ENCODE measurements at places on chromosomes 11 and 22.

GRCh38 chr11:68308068-68308467, 4.3 kb upstream of the LRP5 start:
- no peak for DNase-seq

GRCh38 chr11:62105667-62106191, 18.1 kb upstream of the INCENP start:
- no peak for DNase-seq

GRCh38 chr11:35031346-35031745, 107.6 kb upstream of the CD44 start:
- DNase-seq, result no peak

DNA sequence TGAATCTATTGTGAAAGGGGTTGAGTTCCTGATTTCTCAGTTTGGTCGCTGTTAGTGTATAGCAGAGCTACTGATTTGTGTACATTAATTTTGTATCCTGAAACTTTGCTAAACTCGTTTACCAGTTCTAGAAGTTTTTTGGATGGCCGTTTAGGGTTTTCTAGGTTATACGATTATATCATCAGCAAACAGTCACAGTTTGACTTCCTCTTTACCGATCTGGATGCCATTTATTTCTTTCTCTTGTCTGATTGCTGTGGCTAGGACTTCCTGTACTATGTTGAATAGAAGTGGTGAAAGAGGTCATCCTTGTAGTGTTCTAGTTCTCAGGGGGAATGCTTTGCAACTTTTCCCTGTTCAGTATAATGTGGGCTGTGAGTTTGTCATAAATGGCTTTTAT, 24.6 kb upstream of the OOSP4B start:
- no peak for DNase-seq

GRCh38 chr11:84526250-84526649, 1100.9 kb downstream of the DLG2 start:
- DNase-seq, result no peak

- DNase-seq, result peak; percentile 7
Observed at GRCh38 chr11:87173185-87174039, 135.7 kb downstream of the TMEM135 start.

DNA sequence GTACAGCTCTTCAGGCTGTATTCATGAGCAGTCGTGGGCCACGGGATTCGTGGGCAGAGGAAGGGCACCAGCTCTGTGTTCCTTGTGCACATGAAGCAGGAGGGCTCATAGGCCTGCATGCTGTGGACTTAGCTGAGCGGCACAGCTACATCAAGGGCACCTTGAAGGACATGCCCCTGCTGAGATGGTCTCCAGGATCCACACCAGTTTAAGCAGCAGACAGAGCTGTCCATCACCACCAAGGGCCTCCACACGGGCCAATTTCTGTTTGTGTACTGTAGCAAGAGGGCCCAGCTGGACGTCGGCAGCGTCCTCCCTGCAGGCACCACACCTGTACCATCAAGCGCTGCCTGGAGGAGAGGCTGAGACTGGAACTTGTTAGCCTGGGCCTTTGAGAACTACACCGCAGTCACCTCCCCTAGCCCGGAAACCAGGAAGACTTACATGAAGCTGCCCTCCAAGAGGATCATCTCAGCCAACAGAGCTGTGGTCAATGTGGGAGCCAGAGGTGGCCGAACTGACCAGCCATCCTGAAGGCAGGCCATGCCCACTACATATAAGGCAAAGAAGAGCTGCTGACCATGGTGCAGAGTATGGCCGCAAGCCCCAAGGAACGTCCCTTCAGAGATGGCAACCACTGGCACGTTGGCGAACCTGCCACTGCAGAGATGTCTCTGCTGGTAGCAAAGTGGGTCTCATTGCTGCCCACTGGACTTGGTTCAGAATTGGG, 32.7 kb upstream of the GNB1L start:
- DNase-seq, result no peak

GRCh38 chr11:71139516-71140205, 112.7 kb downstream of the SHANK2 start:
- peak; percentile 94 for DNase-seq

- no peak for DNase-seq
Observed at GRCh38 chr22:20677684-20678242, 96.2 kb upstream of the SERPIND1 start.

All from NCI-H1436 (cell line).